ENCODE measurements at places on chromosomes 7 and 10.
A peak's percentile ranks its signal among the peaks of the same experiment; 100 is the strongest.

GRCh38 chr10:103327906-103328305 lies 23.0 kb downstream of the PCGF6 start:
- H3K27ac ChIP-seq: no peak overlapping the region
- H3K4me3 ChIP-seq: no peak overlapping the region
- peaks cover 5% of the 10 kb centered on the region for H3K36me3 ChIP-seq
- no peaks in the 10 kb centered on the region for H3K27me3 ChIP-seq

- DNase-seq: peak; percentile 73
- H3K4me1 ChIP-seq: no peaks in the 10 kb centered on the region
- H3K36me3 ChIP-seq: no peaks in the 10 kb centered on the region
Measured at GRCh38 chr10:76303682-76304316, 872.4 kb downstream of the LRMDA start.

DNA sequence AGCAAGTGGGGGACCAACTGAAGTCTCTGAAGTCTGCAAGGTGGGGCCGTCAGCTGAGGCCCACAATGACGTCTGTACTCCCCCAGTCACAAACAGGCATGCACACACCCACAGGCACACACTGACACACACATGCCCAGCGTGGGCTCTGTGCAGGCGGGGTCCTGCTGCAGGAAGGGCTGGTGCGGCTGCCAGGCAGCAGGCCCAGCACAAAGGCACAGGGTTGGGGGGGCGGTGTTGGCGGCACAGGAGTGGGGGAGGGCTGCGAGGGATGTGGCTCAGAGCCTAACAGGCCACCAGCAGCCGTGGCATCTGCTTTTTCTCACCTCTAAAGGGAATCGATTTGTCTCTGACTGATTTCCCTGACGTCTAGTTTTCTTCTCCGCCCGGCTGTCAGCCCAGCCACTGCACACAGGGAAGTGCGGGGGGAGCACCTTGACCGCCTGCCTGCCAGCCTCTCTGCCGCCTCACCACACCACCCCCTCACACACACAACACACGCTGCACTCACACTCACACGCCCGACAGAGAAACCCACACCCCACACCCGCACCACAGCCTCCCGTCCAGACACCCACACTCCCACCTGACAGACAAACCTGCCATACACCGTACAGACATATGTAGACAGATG lies 43.5 kb upstream of the ZMIZ1 start:
- H3K27me3 ChIP-seq: no peaks in the 10 kb centered on the region
- no peak overlapping the region for H3K4me3 ChIP-seq
- no peaks in the 10 kb centered on the region for H3K36me3 ChIP-seq
- no peak overlapping the region for H3K27ac ChIP-seq
- peaks cover 16% of the 10 kb centered on the region for H3K4me1 ChIP-seq

GRCh38 chr10:43479275-43479674 lies 42.4 kb downstream of the ZNF487 start:
- no peaks in the 10 kb centered on the region for H3K36me3 ChIP-seq
- no peak for DNase-seq
- H3K27me3 ChIP-seq: no peaks in the 10 kb centered on the region
- no peak overlapping the region for H3K27ac ChIP-seq

- H3K4me1 ChIP-seq: no peaks in the 10 kb centered on the region
- H3K27ac ChIP-seq: no peak overlapping the region
- no peak overlapping the region for H3K4me3 ChIP-seq
Measured at GRCh38 chr10:130010653-130011052, 46.6 kb upstream of the EBF3 start.

DNA sequence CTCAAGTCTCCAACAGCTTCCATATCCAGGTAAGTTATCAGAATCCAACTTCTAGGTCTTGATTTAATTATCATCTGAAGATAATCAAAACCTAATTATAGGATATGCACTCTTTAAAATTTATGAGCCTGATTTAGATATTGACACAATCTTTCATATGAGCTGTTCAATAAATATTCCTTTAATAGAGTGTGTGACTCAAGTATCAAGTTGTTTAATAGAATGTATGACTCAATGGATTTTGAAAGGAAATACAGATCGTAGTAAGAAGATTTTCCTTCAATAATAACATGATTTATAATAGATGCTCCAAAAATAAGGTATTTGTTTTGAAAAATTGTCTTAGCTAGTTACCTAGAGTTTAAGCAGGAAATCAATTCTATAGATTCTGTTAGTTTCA lies 97.8 kb downstream of the ABCA13 start:
- no peaks in the 10 kb centered on the region for H3K36me3 ChIP-seq
- no peak overlapping the region for H3K27ac ChIP-seq
- H3K27me3 ChIP-seq: no peaks in the 10 kb centered on the region
- no peak for DNase-seq
- H3K4me3 ChIP-seq: no peak overlapping the region
- H3K4me1 ChIP-seq: no peaks in the 10 kb centered on the region

DNA sequence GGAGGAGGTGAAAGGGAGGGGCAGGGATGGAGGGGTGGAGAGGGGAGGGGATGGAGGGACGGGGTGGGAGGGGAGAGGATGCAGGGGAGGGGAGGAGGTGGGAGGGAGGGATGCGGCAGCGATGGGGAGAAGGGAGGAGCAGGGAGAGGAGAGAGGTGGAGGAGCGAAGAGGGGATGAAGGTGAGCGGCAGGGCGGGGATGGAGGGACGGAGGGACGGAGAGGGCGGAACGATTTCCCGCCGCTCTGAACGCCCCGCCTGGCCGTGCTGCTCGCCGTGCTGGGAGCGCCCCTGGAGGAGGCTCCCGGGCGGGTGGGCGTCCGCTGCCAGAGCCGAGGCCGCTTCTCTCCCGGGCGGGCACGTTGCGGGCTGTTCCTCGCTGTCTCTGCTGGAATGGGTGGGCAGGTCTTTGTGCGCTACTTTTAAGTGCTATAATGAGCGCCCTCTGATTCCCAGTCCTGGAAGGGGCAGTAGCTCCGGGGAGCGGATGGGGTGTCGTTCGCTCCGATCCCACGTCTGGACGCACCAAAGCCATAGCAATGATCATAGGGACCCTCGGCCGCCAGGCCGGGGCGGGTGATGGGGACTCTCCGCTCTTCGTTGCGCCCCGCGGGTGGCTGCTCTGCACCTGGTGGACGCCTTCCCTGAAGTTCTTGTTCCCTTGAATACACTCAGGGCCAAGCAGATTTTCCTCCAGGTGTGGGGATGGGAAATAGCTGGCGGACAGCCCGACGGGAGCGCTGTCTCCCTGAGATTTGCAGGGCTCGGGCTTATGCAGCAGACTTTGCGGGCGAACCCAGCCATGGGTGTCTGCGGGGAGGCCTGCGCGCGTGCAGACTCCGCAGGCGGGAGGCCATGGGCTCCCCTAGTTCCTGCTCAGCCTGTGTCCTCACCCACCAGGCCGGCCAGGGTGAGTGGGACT lies 81.1 kb upstream of the CPXM2 start:
- DNase-seq: no peak
- H3K27ac ChIP-seq: no peak overlapping the region
- H3K27me3 ChIP-seq: peaks cover 31% of the 10 kb centered on the region
- H3K4me1 ChIP-seq: peaks cover under 1% of the 10 kb centered on the region

- no peak overlapping the region for H3K27ac ChIP-seq
- H3K36me3 ChIP-seq: no peaks in the 10 kb centered on the region
- H3K4me1 ChIP-seq: no peaks in the 10 kb centered on the region
- H3K27me3 ChIP-seq: no peaks in the 10 kb centered on the region
- peak overlapping the region; percentile 57 for H3K4me3 ChIP-seq
Measured at GRCh38 chr10:30671026-30671616, 41.6 kb upstream of the LYZL2 start.

DNA sequence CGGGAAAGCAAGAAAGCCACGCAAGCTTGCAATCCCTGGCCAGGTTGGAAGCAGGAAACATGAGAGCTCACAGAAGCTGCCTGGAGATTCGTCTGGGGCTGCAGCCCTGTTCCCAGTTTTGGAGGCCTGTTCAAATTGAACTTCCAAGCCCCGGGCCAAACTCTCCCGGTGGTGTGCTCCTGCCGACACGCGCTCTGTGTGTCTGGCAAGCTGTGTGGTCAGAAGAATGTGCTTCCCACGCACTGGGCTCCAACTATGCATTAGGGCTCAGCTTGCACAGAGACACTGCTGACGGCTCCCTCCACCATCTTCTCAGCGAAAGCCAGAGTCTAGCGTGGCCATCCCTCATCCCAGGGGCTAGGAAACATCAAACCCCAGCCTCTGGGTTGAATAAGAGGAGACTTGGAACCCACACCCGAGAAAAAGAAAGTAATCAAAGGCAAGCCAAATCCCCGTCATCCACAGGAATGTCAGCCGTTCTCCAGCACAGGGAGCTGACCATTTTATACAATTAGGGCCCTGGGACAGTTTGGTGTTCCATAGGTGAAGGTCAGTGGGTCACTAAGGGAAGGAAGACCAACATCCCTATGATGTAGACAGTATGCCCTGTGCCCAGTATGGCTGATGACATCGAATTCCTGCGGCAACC lies 107.2 kb downstream of the FGFR2 start:
- no peak for DNase-seq
- no peaks in the 10 kb centered on the region for H3K4me1 ChIP-seq
- H3K27me3 ChIP-seq: no peaks in the 10 kb centered on the region
- H3K4me3 ChIP-seq: no peak overlapping the region
- no peak overlapping the region for H3K27ac ChIP-seq
- H3K36me3 ChIP-seq: no peaks in the 10 kb centered on the region

- H3K27me3 ChIP-seq: no peaks in the 10 kb centered on the region
- H3K36me3 ChIP-seq: peaks cover 70% of the 10 kb centered on the region
- no peaks in the 10 kb centered on the region for H3K4me1 ChIP-seq
Measured at GRCh38 chr7:96144260-96144526, 177.7 kb downstream of the SLC25A13 start.

DNA sequence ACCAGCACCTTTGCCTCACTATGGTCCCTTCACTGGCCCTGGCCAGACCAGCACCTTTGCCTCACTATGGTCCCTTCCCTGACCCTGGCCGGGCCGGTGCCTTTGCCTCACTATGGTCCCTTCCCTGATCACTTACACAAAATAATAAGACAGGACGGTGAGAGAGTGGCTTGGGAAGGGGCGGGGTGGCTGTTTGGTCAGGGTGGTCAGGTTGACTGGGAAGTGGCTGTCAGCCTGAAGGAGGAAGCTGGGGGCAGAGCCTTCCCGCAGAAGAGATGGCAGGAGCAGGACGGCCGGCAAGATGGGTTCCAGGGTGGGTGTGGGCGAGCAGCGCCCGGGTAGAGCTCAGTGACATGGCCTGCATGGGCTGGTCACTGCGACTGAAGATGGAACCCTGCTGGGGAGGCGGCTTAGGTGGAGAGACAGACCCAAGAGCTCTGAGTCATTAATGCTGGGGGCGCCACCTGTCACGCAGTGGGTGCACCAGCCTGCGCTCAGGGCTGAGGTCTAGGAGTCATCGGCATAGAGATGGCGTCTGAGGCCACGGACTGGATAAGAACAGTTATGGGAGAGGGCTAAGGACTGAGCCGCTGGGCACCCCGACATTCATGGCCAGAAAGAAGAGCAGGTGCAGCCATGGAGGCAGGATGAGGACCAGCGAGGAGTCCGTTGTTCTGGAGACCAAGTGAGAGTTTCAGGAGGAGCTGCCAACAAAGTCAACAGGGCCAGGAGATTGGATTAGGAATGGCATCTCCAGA lies 91.8 kb downstream of the CHST15 start:
- H3K27ac ChIP-seq: no peak overlapping the region
- no peaks in the 10 kb centered on the region for H3K4me1 ChIP-seq
- DNase-seq: no peak
- H3K36me3 ChIP-seq: no peaks in the 10 kb centered on the region
- H3K27me3 ChIP-seq: no peaks in the 10 kb centered on the region
- no peak overlapping the region for H3K4me3 ChIP-seq

DNA sequence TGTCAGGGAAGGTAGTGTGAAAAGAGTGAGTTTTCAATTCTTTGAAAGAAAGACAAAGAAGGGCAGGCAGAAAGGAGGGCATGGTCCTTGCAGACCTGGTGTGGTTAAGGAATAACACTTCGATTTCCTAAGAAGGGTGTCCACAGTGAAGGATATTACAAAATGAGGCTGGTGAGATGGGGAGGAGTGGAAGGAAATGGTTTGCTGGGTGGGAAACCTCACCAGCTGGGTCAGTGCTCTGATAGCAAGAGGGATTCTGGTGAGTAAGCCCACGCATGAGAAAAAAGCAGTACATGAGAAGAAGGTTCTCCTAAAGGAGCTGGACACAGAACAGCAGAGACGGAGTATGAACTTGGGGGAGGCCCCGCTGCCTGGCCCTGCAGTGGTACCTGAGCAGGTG lies 230.6 kb upstream of the PLXNA4 start:
- no peak for DNase-seq
- H3K4me1 ChIP-seq: no peaks in the 10 kb centered on the region
- H3K36me3 ChIP-seq: no peaks in the 10 kb centered on the region
- no peak overlapping the region for H3K27ac ChIP-seq

- H3K4me3 ChIP-seq: no peak overlapping the region
- DNase-seq: no peak
- peaks cover 7% of the 10 kb centered on the region for H3K27me3 ChIP-seq
- no peaks in the 10 kb centered on the region for H3K4me1 ChIP-seq
Measured at GRCh38 chr7:50298811-50299562, 5.5 kb upstream of the IKZF1 start.

DNA sequence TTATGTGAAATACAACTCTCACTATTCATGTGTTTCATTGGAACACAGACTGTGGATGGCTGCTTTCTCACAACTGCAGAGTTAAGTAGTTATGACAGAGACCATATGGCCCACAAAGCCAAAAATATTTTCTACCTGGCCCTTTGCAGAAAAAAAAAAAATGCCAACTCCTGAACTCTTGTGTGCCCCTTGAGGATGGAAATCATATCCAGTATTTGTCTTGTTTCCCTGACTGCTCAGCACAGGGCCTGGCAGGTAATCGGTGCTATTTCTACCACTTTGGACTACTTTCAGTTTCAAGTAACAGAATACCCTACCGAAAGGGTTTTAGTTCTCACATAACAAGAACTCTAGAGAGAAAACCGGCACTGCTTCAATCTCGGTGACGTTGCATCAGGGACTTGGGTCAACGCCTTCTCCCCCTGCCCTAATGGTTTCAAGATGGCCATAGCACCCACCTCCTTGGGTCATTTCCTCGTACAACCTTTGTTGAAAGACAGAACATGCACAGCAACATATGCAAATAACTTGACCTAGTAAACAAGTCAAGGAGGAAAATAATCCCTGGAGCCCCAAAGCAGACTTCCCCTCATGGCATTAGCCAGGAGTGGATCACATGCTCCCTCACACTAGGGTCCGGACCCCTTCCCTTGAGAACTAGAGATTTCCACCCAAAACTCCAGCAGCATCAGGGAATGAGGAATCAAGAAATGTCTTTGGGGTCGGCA lies 11.8 kb upstream of the GPNMB start:
- peak overlapping the region; percentile 40 for H3K4me3 ChIP-seq
- peaks cover 3% of the 10 kb centered on the region for H3K4me1 ChIP-seq
- no peaks in the 10 kb centered on the region for H3K27me3 ChIP-seq
- DNase-seq: no peak
- H3K27ac ChIP-seq: no peak overlapping the region
- no peaks in the 10 kb centered on the region for H3K36me3 ChIP-seq

Measured in psoas muscle (tissue), 8 donors.